ENCODE measurements at places on chromosomes 4 and X. TPM values are rescaled to one million over a fixed set of nuclear protein-coding genes. Genes with fewer than 3 reads are reported as not detected.
A peak's percentile ranks its signal among the peaks of the same experiment; 100 is the strongest.

The NKX6-1 gene
- not detected for total RNA-seq

The LEF1 gene
- 67.4 TPM for total RNA-seq

DNA sequence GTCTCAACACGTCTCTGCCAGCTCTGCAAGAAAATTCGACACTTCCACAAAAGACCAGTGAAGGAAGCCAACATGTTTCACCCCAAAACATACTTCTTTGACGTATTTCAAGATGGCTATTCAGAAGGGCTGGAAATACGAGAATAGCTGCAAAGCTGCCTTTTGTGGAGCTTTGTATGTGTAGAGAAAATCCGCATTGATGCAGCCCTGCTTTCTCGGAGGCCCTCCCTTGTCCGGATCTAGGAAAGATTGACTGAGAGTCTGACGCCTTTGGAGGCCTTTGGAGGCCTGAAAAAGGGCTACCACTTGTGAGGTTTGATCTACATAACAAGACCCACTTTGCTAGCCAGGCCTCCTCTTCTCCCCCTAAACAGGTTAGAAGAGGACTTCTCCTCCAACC lies 12.2 kb downstream of the SAT1 start:
- DNase-seq, result no peak
- H3K4me3 ChIP-seq, result no peak overlapping the region
- no peaks in the 10 kb centered on the region for H3K4me1 ChIP-seq
- H3K27me3 ChIP-seq, result no peaks in the 10 kb centered on the region
- H3K36me3 ChIP-seq, result no peaks in the 10 kb centered on the region
- H3K27ac ChIP-seq, result no peak overlapping the region

The TREX2 gene
- 1.1 TPM for total RNA-seq

DNA sequence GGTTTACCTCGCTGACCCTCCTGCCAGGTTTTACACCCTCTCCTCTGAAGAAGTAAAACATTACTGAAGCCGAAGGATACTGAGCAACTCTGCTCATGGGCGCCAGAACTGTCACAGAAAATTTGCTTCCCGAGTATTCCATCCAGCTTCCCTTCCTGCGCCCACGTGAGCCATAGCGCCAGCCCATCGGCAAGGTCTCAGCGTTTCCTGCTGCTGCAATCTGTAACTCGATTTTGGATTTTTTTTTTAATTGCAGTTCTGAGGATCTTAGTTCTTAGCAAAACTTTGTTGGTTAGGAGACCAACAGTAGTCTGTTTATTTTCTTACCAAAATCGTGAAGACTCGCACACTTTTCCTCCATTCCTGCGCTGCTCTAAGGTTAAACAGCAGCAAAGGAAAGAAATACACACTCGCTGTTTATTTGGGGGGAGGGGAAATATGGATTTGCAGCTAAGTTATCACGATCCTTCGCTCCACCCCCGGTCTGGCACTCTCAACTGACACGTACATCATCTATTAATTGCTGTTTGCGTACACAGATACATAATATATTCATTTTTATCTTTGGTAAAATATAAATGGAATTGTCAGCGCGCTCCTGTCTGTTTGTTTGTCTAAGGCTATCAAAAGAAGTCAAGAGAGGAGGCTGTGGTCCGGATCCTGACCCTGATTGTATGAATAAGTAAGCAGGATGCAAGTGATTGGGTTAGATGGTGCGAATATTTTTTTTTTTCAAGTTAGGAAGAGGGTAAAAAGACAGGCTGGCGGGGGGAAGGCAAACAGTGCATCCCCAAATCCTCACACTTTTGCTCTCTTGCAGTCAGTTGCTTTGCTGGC lies at the start of gene TLL1:
Gene TLL1 (plus strand): TSS at position 777 of the 837 bp plus-strand sequence. CDS start 668 bp downstream, outside the sequence.
- DNase-seq, result no peak
- H3K27me3 ChIP-seq, result peaks cover 47% of the 10 kb centered on the region
- no peak within 1 kb of the TSS for H3K4me3 ChIP-seq
- no peak within 1 kb of the TSS for H3K27ac ChIP-seq
- no peaks in the 10 kb centered on the region for H3K36me3 ChIP-seq
- peaks cover 9% of the 10 kb centered on the region for H3K4me1 ChIP-seq

DNA sequence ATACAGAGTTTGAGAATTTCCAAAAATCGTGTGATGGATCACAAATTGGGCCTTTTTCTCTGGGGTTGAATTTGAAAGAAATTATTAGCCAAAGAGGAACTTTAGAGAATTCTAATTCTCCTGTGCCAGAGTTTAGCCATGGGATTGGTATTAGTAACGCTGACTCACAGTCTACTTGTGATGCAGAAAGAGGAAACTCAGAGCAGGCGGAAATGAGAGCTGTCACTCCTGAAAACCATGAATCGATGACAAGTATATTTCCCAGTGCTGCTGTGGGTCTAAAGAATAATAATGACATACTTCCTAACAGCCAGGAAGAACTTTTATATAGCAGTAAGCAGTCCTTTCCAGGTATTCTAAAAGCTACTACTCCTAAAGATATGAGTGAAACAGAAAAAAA lies 64.9 kb downstream of the N4BP2 start:
- H3K27me3 ChIP-seq, result no peaks in the 10 kb centered on the region
- peaks cover 26% of the 10 kb centered on the region for H3K4me1 ChIP-seq
- peaks cover 22% of the 10 kb centered on the region for H3K36me3 ChIP-seq
- H3K4me3 ChIP-seq, result no peak overlapping the region

The HHIP gene
- not detected for total RNA-seq

DNA sequence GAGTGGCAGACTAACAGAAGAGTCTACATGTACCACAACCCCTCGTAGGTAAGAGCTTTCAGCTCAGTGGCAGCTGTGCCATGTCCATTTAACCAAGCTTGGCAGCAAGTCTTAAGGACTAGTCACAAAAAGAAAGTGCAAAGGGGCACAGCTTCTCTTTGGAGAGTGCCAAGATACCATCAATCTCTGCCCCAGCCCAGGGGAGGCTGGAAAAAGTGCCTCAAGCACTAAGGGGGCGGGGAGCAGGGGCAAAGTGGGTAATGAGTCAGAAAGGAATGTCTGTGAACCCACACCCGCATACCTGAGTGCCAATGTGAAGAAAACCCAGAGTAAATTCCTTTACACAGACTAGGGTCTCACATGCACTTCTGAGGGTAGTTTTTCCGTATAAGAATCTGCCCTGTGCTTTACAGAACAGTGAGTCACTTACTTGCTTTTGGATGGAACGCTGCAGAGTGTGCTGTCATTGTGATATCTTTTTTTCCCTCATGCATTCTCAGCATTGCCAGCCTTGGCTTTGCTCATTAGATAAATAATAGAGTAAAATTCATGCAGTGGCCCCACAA lies 219.8 kb downstream of the ZNF674 start:
- H3K4me3 ChIP-seq, result no peak overlapping the region
- H3K27me3 ChIP-seq, result no peaks in the 10 kb centered on the region
- peak; percentile 19 for DNase-seq

GRCh38 chr4:5184606-5185005 lies 133.3 kb downstream of the STK32B start:
- no peaks in the 10 kb centered on the region for H3K4me1 ChIP-seq
- no peak for DNase-seq
- H3K36me3 ChIP-seq, result no peaks in the 10 kb centered on the region
- no peaks in the 10 kb centered on the region for H3K27me3 ChIP-seq

DNA sequence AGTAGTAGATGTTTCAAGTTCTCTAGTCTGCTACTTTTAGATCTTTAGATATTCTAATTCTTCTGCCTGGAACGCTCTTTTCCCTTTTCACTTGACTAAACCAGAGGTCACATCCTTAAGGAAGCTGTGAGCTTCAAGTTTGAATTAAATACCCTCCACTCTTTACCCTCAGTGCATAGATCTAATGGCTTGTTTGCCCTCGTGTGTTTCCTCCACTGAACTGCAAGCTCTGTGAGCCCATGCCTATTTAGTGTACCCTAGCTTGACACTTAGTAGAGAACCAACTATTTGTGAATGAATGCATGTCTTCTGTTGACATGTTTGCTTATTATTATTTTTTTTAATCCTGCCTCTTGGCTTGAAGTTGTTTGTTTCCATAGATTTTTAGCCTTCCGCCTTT lies 138.3 kb downstream of the PDE5A start:
- no peak for DNase-seq
- H3K36me3 ChIP-seq, result peaks cover under 1% of the 10 kb centered on the region
- H3K27ac ChIP-seq, result no peak overlapping the region
- H3K27me3 ChIP-seq, result no peaks in the 10 kb centered on the region
- H3K4me1 ChIP-seq, result no peaks in the 10 kb centered on the region

The AR gene
- 0.45 TPM for total RNA-seq
